ENCODE measurements at places on chromosomes 11 and 22.

GRCh38 chr22:36465232-36466021 lies 16.0 kb downstream of the TXN2 start:
- no peak for DNase-seq

DNA sequence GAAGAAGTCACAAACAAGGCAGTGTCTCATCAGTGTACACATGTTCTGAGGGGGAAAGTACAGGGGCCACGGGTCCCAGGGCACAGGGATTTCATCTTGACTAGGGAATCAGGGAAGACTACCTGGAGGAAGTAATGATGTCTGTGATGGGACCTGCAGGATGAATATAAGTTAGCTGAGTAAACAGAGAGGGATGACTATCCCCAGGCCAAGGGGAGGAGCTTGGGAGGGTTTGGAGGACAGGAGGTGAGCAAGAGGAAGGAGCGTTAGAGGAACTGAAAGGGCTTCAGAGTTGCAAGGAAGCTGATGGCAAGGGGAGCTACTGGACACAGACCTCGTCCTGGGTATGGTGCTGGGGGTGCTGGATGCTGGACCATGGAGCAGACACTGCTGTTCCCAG lies 56.4 kb downstream of the TRAF6 start:
- DNase-seq = no peak

DNA sequence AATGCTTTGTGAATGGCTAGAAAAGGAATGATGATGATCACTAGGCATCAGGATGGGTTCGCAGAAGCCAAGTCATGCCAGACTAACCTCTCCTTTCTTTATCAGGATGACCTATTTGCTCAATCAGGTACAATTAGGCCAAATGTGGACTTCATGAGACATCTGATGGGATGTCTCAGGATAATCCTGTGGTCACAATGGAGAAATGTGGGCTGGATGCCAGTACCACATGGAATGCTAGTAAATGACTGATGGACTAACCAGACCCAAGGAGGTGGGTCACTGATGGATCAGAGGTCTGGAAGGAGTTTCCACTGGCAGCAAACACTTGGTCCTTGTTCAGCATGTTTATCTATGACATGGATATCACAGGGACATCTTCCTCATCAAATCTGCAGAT lies 94.8 kb upstream of the PHOX2A start:
- no peak for DNase-seq

GRCh38 chr11:86150847-86151173 lies 81.9 kb upstream of the PICALM start:
- DNase-seq = no peak

Data from neural crest cell (in vitro differentiated cells).